ENCODE measurements at places on chromosomes 7 and 10. TPM values are rescaled to one million over a fixed set of nuclear protein-coding genes. Genes with fewer than 3 reads are reported as not detected.

GRCh38 chr10:128873411-128874054 is 593.5 kb upstream of the MGMT start:
- DNase-seq, result no peak

GRCh38 chr7:90624225-90624911 is 28.2 kb downstream of the CDK14 start:
- peak; percentile 4 for DNase-seq

DNA sequence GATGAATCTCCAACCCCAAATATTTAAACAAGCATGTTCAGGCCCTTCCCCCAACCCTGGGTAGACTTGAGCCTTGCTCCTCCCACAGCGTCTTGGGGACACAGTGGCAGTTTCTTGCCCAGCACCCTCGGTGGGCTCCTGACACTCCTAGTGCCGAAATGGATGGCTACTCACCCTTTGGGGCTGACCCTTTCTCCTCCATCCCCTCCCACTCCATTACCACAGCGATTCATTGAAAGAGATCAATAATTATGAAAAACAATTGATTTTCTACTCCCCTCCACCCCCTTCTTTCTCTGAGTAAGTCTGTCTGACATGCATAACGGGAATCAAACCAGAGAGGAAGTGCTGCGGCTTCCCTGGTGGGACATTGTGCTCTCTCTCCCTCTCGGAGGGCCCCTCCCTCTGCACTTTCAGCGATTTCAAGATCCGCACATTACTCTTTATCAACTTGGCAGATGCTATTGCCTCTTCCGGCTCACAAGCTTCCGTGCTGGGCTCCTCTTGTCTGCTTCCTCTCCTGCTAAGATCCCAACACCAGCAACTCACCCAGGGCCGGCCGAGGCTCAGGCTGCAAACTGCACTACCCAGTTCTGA is 79.0 kb upstream of the PLXNA4 start:
- DNase-seq, result peak; percentile 5

DNA sequence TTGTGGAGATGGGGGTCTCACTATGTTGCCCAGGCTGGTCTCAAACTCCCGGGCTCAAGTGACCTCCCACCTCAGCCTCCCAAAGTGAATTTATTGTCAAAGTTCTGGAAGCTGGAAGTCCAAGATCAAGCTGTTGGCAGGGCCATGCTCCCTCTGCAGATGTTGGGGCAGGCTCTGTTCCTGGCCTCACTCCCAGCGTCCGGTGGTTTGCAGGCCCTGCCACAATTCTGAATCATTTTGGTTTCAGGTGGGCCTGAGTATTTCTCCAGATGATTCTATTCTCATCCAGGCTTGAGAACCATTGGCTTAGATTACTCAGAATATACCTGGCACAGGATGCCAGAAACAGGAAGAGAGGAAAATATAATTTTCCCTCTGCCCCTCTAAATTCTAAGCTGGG is 737.4 kb downstream of the TNS3 start:
- DNase-seq, result no peak

DNA sequence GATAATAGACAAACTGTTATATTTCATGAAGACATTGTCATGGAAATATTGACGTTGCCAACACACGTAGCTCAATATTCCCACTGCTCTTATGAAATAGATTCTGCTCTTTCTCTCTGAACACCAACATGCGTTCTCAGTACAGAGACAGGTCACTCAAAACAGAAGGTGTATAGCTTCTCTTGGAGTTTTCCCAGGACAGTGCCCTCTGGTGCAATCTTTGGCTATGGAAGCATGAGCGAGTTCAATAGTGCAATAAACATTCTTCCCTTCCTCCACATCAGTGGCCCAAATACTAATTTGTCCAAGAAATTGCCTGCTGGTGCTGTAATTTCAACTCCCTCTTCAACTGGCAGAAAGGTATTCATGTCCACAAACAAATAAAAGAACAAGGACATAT is 145.3 kb downstream of the MAGI2 start:
- no peak for DNase-seq

GRCh38 chr7:117645481-117646165 is 165.8 kb downstream of the CFTR start:
- DNase-seq, result no peak

- DNase-seq, result no peak
These were observed 223.4 kb downstream of the EBF3 start for GRCh38 chr10:129740532-129741279.

SEMA3C gene
- 103 TPM for total RNA-seq

DNA sequence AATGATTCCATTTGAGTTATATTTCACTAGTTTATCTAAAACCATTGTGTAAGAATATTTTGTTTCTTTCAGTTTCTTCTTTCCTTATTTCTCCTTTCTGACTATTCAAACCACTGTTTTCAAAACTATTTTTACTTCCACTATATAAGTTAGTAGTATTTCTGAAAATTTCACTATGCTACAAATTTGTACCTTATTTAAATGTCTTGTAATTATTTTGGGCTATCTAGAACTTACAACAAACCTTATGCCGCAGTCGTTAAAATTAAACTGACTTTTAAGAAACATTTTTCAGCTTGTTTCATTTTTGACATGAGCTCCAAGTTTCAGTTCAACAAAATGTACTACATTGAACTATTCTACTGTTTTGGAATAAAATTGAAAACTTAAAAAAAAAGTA is 1.8 kb downstream of the TFEC start:
- DNase-seq, result no peak

GRCh38 chr10:6465437-6465836 is 114.6 kb downstream of the PRKCQ start:
- DNase-seq, result no peak

HMX3 gene
- total RNA-seq, result not detected

PLXDC2 gene
- total RNA-seq, result 63.2 TPM

DNA sequence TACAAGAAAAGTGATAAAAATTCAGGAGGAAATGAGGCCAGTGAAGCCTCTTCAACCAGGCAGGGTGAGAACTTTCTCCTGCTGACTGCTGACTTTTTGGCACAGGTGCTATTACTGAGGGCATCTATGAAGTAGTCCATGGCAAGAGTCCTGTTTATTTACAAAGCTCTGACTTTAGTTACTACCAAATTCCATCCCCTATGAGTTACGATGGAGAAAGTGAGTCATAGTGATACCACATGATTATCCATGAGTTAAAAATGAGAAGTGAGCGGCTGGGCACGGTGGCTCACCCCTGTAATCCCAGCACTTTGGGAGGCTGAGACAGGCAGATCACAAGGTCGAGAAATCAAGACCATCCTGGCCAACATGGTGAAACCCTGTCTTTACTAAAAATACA is 19.9 kb downstream of the CCDC3 start:
- DNase-seq, result no peak

DNA sequence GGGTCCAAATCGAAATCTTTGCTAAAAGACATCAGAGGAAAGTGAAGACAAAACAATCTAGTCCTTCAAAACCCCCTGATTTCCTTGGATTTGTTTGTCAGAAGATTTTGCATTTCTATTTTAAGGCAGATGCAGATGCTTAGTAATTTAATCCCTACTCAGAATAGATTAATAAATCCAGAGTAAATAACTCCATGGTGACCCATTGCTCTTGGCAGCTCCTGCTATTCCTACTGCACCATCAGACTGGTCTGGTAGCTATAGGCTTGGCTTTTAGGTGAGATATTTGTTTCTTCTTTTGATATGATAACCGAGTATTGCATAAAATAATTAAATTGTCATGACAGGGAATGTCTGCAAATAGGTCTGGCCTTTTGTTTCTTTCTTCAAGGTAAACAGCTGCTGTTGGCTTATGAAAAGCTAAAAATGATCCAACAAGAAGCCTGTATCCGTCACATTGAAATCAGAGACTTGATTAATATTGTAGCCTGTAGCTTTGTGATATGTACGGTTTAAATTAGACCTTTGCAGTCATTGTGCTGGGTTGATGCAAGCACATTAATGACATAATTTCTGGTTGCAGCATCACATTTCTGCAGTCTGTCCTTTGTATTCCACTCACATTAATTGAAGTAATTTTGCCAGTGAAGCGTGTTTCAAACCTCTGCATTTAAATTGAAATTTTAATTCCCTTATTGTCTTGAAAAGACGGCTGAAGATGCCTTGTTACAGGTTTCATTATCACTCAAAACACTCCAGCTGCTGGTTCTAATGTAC is 40.7 kb downstream of the EXOC4 start:
- DNase-seq, result no peak

FGL2 gene
- total RNA-seq, result 29.5 TPM
